ENCODE measurements at places on chromosomes 7 and 10.

DNA sequence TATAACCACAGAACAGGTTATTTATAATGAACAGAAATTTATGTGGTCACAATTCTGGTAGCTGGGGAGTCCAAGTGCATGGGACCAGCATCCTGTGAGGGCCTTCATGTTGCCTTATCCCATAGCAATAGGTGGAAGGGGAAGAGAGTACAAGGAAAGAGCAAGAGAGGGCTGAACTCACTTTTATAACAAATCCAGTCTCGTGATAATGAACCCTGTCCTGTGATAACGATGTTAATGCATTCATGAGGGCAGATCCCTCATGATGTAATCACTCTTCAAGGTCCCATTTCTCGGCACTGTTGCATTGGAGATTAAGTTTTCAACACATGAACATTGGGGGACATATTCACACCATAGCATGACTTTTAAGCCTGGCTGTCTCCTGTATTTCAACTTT lies 27.4 kb upstream of the CCDC7 start:
- DNase-seq = no peak

DNA sequence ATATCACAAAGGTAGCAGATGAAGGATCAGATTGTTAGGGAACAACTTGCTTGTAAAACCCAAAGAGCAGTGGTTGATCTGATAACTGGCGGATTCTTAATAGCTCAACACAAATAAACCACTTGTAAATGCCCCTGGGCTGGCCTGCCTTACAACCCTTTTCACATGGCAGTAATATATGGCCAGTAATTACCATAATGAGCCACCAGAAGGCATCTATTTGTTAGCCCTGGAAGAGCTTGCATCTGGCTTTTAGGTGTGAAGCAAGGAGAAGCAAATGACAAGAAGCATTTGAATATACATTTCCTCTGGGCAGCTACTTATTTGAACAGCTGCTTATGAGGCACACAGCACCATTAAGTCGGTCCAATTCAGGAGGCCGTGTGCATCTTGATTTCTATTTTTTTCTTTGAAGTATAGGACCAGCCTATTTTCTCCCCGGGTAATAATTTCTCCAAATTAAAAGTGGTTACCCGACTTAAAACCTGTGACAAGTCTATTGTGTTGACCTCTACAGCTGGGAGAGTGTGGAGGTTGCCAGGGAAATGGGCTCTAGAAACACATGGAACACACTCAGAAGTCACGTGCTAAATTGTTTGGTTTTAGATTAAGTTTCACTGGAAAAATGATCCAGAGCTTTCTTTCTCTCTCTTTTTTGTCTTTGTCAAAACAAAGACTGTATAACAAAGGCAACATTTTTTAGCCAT lies 113.4 kb downstream of the SEM1 start:
- DNase-seq = no peak

- peak; percentile 34 for DNase-seq
These were observed 494 bp downstream of the PALS2 start for GRCh38 chr7:24573554-24574338.

DNA sequence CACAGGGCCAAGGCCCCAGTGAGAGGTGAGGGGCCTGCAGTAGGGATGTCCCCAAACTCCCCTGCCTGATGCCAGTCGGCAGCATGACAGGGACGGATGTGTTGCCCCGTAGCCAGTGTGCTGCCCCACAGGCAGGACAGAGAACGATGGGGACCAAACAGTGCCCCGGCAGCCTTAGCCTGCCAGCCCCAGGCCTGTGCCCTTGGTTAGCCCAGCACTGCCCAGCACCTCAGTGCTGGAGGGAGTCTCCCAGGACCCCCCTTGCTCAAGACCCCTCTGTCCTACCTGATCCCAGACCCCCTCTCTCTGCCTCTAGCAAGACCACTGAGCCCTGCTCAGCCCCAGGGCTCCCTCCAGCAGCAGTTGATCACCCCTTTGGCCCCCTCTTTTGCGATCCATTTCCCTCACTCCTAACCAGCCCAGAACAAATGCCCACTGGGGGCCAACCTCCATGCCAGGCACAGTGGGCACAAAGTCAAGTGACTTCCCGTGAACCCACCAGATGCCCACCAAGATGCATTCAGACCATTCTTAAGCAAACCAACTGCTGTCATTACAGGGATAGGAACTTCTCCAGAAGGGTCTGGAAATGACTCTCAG lies 34.0 kb downstream of the OAT start:
- no peak for DNase-seq

DNA sequence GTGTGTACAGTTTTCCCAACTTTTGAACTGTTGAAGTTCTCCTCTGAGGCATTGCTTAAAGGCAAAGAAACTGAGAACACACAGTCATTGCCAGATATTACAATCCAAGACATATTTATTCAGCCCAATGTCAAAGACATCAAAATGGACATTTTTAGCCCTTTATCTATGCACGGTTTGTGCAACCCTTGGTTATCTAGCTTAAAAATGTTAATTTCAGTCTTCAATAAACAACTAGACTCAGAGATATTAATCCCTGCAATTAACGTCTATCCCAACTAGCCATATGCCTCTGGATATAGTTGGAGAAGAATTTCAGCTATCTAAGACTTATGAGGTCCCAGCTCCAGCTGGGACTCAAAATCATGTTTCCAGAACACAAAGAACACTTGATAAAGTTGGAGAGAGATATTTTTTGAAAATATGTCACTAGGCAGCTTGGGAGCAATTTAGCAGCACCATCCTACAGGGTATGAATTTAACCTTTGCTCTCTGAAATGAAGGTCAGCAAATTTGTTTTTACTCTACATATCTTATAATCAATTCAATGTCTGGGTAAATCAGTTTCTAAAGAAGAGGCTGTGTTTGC lies 357.0 kb downstream of the RNLS start:
- DNase-seq = no peak

DNA sequence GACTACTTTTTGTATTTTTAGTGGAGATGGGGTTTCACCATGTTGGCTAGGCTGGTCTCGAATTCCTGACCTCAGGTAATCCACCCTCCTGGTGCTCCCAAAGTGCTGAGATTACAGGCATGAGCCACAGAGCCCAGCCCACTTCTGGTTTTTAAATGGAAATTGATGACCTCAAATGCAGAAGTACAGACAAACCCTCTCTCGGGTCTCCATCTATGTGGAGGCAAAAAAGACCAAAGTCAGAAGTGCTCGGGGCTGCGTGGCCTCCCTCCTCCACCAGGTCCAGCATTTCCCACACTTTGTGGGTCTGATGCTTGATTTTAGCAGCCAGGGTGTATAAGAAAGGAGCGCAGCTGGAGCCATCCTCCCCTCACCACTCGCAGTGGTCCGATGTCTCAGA lies 187.3 kb upstream of the AUTS2 start:
- no peak for DNase-seq

GRCh38 chr7:99248391-99249095 lies 24.1 kb upstream of the MYH16 start:
- DNase-seq = no peak

GRCh38 chr10:69394020-69394419 lies 22.7 kb downstream of the TACR2 start:
- DNase-seq = no peak

DNA sequence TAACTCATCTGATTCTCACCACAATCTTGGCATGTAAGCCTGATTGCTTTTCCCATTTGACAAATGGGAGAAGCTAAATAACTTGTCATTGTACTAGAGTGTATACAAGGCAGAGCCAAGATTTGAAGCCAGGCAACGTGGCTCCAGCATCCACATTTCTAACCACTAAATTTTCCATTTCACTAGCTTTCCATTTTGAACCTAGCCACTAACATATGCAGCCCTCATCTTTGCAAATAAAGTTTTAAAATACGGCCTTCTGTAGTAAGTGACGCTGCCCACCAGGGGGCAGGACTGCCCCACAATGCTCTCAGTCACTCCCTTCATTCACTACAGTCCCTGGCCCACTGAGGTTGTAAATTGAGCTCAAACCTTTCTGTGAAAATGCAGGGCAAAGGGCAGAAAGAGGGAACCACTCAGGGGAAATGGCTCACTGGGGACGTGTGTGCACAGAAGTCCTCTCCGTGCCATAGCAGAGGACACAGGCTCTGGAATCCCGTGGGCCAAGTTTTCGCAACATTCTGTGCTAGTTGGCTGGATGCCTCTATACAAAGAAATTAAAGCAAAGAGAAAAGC lies 315.7 kb downstream of the TNS3 start:
- no peak for DNase-seq

GRCh38 chr7:102264367-102264891 lies 22.2 kb upstream of the SH2B2 start:
- no peak for DNase-seq

DNA sequence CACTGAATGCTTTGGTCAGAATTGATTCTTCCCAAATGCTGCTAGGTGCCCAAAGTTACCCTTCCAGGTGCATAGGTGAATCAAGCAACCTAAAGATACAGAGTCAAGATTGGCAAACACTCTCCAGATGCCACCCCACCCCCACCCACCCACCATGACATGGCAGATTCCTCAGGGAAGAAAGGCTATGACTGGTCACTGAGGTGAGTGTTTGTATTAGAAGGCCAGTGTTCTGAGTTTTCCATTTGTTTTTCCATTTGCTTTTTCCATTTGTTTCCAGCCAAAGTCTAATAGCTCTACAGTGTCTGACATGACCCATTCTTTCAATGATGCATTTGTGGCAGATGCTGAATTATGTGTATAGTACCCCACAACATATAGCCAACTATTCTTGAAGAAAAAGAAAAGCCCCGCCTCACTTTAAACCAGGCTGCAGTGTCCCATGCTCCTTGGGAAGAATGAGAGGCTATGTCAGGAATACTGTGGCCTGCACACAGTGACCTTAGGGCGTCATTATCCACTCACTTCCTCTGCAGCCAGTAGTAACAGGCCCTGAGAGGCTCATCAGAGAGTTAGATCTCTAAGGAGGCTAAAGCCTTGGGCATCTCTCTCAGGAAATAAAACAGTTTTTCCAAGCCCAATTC lies 16.1 kb upstream of the HIBADH start:
- DNase-seq = no peak

- no peak for DNase-seq
These were observed 57.8 kb upstream of the CACNA2D1 start for GRCh38 chr7:82501346-82501745.
